ENCODE measurements at places on chromosomes 2 and 18.

GRCh38 chr2:169755083-169755870, 21.6 kb downstream of the KLHL23 start:
- no peak for ATAC-seq

- no peak for ATAC-seq
Observed at GRCh38 chr2:234290671-234291070, 206.2 kb downstream of the ARL4C start.

DNA sequence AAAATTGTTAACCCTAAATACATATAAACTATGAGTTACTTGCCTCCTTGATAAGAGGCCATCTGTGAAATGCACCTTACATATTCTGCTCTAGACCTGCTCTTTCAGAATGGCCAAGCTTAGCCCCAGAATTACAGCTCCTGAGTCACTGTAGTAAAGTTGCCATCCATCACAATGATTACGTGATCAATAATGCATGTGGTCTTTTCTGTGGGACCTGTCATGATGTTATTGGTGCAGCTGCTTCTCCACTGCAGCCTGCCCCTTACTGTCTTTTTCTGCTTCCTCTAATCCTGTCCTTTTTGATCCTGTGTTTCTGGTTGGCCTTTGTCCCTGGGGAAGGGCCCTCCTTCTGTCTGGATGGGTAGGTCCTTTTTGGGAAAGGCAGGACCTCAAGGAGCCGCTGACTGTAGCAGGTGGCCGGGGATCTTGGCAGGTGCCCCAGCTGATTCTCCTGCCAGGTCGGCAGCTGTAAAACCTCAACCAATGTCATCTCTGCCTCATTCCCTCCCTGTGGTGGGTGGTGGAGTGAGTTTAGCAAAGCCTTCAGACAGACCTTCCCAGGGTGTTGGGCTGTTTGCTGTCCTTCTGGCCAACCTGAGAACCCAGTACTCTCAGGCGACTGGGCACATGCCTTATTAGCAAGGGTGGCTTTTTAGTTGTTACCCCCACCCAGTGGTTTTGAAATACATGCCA, 126.2 kb upstream of the EML6 start:
- ATAC-seq, result peak; percentile 48

- ATAC-seq, result no peak
Observed at GRCh38 chr18:48859311-48860268, 91.2 kb downstream of the SMAD7 start.

GRCh38 chr18:3350021-3350420, 88.1 kb downstream of the MYL12B start:
- no peak for ATAC-seq

GRCh38 chr2:27809761-27810241, 38.3 kb downstream of the MRPL33 start:
- no peak for ATAC-seq

DNA sequence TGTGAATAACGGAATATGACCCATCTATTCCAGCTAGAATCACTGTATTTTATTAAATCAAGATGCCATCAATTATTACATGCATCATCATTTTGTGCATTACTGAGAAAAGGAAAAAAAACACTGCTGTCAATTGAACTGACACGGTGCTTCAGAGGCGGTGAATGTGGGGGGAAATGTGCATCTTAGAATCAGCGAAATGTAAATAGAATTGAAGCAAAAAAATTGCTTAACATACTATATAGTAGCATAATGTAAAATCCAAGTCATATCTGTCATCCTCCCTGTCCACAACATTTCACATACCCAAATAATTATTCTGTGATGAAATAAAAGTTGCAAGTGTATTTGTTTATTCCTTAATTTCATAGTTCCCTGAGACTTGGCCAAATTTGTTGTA, 84.6 kb downstream of the PRKRA start:
- ATAC-seq, result no peak

DNA sequence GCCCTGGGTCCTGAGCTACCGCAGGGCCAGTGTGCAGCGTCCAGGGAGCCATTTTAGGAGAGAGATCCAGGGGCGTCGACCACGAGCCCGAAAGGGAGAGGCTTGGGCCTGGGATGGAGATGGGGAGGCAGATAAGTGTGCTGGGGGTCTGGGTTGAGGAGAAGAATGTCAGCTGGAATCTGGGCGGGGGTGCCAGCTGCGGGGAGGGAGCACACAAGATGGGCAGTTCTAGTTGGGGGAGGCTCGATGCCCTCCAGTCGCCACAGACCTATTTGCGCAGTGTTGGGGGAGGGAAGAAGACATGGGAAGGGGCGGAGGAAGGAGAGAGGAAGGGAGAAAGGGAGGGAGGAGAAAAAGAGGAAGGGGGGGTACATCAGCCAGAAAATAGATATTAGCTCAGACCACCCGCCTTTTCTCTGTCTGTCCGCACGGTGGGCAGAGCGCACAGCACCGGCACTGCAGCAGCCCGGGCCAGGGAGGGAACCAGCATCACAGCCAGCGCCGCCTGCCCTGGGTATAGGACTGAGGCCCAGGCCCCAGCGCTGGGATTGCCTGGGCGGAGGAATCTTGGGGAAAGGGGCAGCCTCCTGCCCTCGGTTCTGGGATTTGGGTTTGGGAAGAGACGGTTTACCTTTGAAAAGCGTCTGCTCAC, 1.9 kb upstream of the HOXD11 start:
- ATAC-seq, result no peak

- no peak for ATAC-seq
Observed at GRCh38 chr2:190653231-190653630, 4.3 kb downstream of the NAB1 start.

- ATAC-seq, result no peak
Observed at GRCh38 chr2:65313126-65313953, 85.7 kb downstream of the ACTR2 start.

- ATAC-seq, result no peak
Observed at GRCh38 chr2:99035920-99036319, 99.9 kb upstream of the CRACDL start.

- ATAC-seq, result peak; percentile 75
Observed at GRCh38 chr2:30239308-30239985, 8.1 kb downstream of the LBH start.

DNA sequence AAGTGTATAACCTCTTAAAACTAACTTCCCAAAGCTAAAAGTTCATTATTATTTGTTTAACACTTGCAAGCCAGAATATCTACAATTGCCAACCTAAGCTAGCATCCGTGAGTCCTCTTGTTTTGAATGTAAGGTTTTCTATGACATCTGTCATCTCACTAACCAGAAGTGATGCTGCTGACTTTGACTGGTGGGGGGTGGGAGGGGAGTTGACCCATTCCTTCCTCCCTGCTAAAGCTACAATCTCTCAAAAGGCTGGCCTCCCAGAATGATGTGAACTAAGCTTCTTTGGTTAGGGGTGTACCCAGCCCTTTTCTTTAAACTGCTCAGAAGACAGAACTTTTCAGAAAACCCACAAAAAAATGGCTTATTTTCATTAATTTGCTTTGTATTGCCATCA, 280.6 kb downstream of the ZEB2 start:
- ATAC-seq, result no peak

DNA sequence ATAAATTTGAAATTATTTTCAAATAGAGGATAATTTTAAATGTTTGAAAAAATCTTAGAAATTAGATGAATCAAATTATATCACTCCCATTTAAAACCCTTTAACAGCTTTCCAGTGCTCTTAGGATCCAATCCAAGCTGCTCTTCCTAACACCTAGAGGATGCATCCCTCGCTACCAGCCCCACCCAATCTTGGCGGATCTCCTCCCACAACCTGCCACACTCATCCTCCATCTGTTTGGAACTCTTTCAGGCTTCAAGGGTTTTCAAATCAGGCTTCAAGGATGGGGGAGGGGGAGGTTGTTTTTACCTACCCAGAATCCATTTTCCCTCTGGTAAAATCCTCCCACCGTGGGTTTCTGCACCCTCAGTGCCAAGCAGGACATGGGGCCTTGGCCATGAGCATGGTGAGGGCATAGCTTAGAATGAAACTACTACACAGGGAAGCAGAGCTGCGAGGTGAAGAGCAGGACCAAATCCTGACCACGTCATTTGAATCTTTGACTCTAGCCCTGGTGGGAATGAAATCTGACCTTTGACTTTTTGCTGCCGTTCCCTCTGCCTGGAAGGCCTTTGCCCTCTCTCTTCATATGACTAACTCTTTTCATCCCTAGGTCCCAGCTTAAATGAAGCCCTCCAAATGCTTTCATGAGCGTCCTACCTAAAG, 113.0 kb upstream of the MAPRE2 start:
- no peak for ATAC-seq

DNA sequence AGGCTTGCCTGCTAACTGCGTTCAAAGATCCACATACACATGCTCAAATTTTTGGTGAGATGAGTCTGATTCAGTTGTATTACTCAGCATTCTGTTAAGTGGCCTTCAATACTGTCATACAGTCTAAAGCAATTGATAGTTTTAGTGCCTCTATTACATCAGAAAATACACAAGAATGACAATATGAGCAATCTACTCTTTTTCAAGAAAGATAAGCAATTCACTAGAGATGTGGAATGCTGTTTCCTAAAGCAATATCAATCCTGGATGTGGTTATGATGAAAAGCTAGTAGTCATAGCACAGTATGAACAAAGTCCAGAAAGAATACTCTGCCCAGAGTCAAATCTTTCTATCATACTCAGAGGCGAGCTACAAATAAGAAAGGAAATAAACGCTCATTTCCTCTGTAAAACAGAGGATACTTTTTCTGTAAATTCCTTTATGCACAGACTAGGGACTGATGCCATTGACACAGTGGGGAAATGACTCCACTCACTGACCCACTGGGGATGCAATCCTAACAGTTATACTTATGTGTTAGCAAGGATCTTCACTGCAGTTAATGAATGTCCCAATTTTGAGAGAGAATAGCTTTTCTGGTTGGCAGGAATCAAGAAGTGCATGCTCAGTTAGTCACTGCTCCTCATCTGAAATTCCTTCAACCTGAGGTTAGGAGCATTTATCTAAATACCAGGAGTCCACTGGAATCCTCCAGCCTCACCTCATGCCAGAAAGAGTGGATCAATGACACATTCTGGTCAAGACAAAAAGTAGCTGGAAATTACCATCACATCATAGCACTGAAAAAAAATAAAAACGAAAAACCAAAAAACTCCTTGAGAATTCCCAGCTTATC, 83.3 kb downstream of the PDE11A start:
- no peak for ATAC-seq

GRCh38 chr2:171490577-171490976, 31.7 kb upstream of the CYBRD1 start:
- ATAC-seq, result no peak

DNA sequence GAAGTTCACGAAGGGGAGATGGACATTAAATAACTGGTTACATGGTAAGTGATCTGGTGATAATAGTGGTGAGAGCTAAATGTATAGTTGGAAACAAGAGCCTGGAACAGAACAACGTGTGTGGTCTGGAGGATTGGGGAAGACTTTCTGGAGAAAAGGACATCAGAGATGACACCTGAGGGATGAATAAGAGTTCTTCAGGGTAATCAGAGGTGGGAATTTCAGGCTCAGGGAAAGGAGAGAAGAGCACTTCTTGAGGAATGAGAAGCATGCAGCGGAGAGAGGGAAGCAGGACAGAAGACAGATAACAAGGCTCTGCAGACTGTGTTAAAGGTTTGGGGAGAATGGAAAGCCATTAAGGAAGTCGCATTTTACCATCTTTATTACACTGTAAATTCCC, 450.7 kb downstream of the TNS1 start:
- ATAC-seq, result no peak

- ATAC-seq, result peak; percentile 84
Observed at GRCh38 chr2:238895891-238896600, 48.2 kb downstream of the TWIST2 start.

DNA sequence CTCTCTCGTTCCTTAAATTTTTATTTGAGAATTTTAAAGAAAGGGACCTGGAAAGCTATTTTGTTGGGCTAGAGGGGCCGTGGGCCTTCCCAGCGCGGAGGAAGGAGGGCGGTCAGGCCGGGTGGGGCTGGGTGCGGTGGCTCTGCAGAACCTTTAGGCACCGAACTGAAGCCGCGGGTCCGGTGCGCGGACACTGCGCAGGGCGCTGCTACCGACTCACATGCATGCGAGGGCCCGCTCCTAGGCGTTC, 1.6 kb upstream of the TWIST2 start:
- no peak for ATAC-seq

DNA sequence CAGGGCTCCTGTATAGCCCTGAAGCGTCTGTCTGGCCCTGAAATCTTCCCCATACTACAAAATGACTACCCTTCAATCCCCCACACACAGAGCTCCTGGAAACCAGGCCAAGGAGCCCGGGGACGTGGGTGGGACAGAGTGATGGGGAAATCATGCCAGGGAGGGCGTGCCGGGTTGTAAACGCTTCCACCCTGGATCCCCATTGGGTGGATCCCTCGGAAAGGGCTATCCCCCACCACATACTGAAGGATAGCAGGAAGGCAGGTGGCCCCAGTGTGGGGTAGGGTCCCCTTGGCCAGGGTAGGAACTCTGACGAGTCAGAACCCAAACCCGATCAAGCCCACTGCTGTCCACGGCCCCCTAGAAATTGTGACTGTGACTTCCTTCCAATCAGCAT, 91.7 kb downstream of the INHBB start:
- no peak for ATAC-seq

GRCh38 chr2:5332925-5333324, 359.3 kb upstream of the SOX11 start:
- ATAC-seq, result no peak

DNA sequence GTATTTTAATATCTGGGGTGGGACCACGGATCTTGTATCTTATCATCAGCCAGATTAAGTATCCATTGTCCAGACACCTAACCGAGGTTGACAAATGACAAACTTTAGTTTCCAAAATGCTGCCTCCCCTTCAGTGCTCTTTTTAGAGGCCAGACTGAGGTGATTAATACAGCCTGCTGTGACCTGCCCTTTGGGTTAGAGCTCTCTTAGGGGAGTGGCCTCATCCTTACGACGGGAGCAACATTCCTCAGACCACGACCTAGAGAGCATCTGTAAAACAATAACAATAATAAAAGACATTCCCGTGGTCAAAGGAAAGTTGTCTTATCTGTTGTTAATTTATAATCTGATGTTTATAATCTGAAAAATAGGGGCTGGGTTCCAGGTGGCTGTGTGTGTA, 405.3 kb downstream of the LPIN1 start:
- no peak for ATAC-seq

- ATAC-seq, result no peak
Observed at GRCh38 chr2:119231975-119232665, 8.5 kb downstream of the STEAP3 start.

DNA sequence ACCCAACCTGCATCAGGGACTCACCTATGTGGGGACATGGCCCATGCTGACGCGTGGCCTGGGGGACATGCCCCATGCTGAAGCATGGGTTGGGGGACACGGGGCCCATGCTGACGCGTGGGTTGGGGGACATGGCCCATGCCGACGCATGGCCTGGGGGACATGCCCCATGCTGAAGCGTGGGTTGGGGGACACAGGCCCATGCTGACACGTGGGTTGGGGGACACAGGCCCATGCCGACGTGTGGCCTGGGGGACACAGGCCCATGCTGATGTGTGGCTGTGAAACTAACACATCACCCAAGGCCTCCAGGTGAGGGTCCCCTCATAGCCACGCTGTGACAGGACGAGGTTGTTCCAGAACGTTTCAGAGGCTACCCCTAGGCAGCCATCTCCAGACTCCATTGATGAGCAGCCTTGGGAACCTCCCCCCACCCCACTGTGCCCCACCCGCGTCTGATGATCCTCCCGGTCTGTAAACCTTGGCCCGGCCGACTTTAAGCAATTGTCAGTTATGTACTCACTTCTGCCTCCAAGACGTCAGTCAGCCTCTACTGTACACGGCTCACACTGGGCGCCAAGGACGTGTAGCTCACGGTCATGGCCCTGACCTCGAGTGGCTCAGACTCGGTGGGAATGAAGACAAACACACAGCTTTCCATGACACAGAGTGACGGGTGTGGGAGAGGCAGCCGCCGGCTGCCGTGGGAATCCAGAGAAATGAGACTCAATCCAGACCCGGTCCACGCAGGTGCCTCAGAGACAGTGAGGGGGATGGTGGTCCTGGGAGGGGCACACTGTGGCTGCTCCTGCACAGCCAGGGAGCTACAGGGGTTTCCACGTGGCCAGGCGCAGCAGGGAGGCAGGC, 50.2 kb upstream of the SLC66A3 start:
- ATAC-seq, result no peak
